ENCODE measurements at places on chromosomes 5 and 9.

- DNase-seq: no peak
These were observed 576.1 kb downstream of the CDH12 start for GRCh38 chr5:22277006-22277405.

DNA sequence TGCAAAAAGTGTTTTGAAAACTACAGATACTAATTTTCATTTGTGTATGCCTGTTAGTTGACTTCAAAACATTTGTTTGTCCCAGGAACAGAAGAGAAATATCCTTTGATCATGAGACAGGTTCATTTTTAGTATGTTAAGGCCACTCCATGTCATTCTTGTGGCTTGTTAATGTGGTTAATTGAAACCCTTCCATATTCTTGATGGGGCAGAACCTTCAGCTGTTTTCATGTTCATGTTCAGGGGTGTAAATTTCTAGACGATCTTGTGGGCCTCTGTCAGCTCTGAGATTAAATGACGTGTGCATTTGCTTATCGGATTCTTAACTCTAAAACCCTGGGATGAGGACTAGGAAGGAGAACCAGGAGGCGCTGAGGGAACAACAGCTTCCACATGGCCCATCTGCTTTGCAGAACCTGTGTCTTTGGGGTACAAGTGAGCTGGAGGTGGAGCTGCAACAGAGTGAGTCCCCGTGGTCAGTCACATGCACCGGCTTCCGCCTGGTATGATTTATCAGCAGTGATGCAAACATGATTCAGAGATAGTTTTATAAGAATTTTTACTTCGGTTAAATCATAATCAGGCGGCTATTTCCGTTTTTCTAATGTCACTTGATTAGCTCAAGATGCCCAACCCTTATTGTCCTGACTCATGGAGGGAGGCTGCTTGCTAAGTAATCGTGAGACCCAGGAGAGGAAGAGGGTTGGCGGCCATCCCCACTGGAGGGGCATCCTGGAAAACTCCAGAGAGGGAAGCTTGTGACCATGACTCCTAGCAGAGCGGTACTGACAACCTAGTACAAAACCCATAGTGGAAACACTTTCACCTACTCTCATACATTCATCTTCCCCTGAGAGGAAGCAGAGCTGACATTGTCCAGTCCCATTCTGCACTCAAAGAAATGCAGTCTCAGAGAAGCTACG is 138.4 kb downstream of the C9orf152 start:
- peak; percentile 92 for DNase-seq

GRCh38 chr9:5040730-5041389 is 55.8 kb downstream of the JAK2 start:
- DNase-seq: no peak

- no peak for DNase-seq
These were observed 33.2 kb downstream of the TNFSF8 start for GRCh38 chr9:114897196-114897595.

DNA sequence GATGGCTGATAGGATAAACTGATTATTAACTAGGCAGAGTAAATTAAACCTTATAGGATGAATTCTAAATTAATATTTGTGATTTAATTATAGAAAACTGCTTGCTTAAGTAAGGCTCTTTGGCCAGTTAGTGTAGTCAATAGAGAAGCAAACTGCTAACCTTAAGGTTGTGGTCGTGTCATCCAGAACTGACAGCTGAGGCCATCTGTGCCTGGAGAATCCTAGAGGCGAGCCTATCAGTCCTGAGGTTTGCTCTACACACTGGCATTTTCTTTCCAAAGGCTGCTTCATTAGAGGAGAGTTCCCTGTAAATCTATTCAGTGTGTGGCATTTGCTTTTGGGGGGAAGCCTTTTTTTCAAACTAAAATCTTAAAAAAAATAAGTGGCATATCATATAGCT is 169.2 kb downstream of the MEF2C start:
- no peak for DNase-seq

DNA sequence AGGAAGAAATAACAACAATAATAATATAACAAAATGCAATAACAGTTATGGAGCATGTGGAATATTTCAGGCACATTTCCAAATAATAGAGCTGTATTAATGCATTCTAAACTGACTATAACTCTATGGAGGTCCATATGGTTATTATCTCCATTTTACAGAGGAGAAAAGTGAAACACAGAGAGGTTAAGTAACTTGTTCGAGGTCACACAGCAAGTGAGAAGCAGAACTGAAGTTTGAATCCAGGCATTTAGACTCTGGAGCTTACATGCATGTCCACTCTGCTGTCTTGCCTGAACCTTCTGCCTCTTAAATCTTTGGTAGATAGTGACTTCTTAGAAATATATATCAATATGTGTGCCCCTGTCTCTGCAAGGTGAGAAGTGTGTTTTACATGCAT is 350.8 kb downstream of the GADD45G start:
- DNase-seq: no peak

DNA sequence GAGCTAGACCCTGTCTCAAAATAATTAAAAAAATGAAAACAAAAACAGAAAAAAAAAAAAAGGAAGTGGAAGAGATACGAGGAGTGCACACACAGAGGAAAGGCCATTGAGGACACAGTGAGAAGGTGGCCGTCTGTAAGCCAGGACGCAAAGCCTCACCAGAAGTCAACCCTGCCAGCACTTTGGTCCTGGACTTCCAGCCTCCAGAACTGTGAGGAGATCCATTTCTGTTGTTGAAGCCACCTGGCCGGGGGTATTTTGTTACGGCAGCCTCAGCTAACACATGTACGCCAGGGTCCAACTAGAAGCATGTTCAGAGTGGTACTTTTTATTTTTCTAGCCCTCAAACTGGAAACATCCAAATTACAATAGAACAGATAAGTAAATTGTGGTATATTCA is 21.8 kb downstream of the SLC35D2 start:
- no peak for DNase-seq

- DNase-seq: no peak
These were observed 86.1 kb downstream of the ADAMTS2 start for GRCh38 chr5:179258922-179259730.

DNA sequence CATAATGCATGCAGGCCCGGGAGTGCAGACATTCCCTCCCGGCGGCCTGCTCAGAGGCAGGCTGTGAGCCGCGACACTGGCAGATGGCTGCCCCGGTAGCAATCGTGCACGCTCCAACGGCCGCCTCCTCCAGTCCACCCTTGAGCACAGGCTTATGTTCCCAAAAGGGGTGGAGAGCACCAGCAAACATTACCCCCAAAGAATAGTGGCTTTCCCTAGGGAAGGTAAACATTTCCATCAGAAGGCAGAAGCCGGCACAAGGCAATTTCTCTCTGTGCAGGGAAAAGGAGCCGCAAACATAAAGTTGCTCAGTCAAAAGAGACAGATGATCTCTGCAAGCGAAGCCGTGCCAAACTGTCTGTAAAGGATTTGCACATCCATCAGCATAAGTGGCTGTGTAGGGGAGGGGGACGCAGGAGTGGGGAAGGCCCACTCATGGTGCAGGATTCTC is 92.5 kb downstream of the SIL1 start:
- DNase-seq: no peak

GRCh38 chr9:69195668-69196067 is 21.6 kb downstream of the TJP2 start:
- no peak for DNase-seq

DNA sequence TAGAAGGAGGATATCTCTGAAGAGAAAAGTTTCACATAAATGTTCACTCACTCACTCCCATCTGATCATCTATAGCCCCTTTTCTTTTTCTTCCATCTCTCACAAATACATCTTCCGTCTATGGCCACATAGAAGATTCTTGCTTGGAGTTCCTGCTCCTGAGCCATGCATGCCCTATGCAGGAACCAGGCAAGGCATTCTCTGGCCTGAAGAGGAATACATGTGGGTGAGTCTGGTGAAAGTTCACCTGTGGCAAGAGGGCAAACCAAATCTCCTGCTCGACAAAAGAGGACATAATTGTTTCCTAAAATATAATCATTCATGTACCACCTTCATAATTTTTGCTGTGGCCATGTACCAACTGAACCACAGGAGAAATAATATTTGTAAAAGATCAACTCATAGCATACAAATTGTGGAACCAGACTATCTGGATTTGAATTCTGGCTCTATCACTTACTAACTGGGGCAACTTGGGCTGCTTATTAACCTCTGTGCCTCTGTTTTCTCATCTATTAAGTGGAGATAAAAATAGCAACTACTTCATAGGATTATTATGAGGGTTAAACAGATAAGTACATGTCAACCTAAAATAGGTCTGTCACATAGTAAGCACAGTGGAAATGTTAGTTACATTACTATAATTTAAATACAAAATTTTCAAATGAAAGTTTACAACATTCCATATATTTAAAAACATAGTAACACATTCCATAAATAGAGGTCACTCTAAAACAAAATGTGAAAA is 121.2 kb upstream of the NFIB start:
- no peak for DNase-seq

- DNase-seq: no peak
These were observed 34.7 kb downstream of the RNF145 start for GRCh38 chr5:159174511-159175168.

- DNase-seq: no peak
These were observed 36.2 kb upstream of the ACO1 start for GRCh38 chr9:32348106-32348695.

DNA sequence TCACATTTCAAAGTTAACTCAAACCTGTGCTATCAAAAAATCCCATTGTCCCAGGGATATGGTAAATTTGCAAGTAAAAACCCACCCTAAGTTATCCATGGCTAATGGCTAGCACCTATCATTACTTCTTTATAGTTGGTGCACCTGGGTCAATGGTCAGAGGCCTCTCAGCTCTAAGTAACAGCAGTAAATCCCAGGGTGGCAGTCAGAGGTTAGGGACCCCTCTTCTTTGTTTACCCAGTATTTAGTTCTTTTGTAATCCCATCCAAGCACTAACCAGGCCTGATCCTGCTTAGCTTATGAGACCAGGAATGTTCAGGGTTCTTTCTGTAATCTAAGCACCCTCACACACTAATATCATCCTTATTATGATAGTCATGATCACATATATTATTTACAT is 52.1 kb upstream of the WWC1 start:
- DNase-seq: no peak

DNA sequence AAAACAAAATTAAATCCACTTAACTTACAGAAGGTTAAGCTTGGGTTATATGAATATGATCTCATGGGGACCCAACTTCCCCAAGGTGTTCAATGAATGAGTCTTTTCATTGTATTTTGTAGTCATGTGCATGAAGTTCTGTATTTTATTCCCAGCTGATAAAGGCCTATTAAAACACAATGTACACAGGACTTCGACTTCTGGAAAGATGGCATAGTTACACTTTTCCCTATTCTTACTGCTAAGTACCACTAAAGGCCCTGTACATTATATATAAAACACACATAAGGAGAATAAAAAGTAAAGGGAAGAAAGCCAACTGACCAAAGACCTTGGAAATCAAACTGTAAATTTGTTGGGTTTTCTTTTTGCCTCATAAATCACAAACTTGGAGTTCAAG is 222.4 kb downstream of the SAXO1 start:
- no peak for DNase-seq
